Activated naive CD4-positive, alpha-beta T cell (primary cell): ENCODE measurements at places on chromosomes 16 and 17.

- DNase-seq = no peak
Observed at GRCh38 chr16:31833047-31833446, 40.6 kb upstream of the ZNF267 start.

GRCh38 chr17:17924857-17925250 is 47.3 kb downstream of the TOM1L2 start:
- no peak for DNase-seq

- DNase-seq = no peak
Observed at GRCh38 chr17:3698139-3698538, 2.2 kb upstream of the P2RX5 start.

- no peak for DNase-seq
Observed at GRCh38 chr17:55324296-55324978, 59.7 kb downstream of the HLF start.

GRCh38 chr16:1532081-1532760 is 1.2 kb upstream of the TMEM204 start:
- DNase-seq = no peak
